HS-5 (cell line): ENCODE measurements at places on chromosomes 7 and 10.

DNA sequence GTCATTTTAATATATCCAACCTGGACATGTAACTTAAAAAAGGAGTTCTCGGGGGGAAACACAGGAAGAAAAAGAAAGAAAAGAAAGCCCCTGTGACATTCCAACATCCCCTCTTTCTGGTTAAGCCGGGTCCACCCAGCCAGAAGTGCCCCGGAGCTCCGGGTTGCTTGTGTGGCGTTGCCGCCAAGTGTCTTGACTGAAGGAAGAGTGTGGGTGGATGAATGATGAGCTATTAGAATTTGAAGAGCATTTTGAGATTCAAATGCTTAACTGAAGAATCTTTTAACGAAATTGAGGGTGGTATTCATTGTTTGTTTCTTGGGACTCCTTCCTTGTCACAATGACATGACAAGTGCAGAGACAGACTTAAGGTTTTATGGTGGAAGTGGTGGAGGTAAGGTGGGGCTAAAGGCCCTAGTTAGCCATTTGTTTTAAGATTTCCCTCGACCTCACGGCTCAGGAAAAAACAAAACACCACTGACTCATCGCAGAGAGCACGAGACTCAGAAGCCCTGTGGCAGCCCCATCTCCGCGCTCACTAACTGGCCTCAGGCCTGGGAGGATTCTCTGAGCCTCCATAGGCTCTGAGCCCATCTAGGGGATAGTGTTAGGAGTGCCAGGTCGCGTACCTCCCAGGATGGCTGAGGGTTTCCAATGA lies 1.8 kb upstream of the GLI3 start:
- DNase-seq: no peak

- no peak for DNase-seq
Measured at GRCh38 chr7:12979181-12979580, 291.7 kb downstream of the ARL4A start.

- DNase-seq: no peak
Measured at GRCh38 chr7:47401611-47402570, 180.0 kb downstream of the TNS3 start.

DNA sequence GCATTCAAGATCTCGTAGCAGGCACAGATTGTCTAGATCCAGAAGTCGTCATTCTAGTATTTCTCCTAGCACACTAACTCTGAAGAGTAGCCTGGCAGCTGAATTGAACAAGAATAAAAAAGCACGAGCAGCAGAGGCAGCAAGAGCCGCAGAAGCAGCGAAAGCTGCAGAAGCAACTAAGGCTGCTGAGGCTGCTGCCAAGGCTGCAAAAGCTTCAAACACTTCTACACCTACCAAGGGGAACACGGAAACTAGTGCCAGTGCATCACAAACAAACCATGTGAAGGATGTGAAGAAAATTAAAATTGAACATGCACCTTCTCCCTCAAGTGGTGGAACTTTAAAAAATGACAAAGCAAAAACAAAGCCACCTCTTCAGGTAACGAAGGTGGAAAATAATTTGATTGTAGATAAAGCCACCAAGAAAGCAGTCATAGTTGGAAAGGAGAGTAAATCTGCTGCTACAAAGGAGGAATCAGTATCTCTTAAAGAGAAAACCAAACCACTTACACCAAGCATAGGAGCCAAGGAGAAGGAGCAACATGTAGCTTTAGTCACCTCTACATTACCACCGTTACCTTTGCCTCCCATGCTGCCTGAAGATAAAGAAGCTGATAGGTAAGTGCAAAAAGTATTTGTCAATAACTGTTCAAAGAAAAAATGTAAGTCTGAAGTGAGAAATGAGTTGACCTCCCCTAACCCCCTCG lies 37.7 kb downstream of the CDK13 start:
- no peak for DNase-seq

- no peak for DNase-seq
Measured at GRCh38 chr7:82384779-82385178, 58.8 kb downstream of the CACNA2D1 start.

DNA sequence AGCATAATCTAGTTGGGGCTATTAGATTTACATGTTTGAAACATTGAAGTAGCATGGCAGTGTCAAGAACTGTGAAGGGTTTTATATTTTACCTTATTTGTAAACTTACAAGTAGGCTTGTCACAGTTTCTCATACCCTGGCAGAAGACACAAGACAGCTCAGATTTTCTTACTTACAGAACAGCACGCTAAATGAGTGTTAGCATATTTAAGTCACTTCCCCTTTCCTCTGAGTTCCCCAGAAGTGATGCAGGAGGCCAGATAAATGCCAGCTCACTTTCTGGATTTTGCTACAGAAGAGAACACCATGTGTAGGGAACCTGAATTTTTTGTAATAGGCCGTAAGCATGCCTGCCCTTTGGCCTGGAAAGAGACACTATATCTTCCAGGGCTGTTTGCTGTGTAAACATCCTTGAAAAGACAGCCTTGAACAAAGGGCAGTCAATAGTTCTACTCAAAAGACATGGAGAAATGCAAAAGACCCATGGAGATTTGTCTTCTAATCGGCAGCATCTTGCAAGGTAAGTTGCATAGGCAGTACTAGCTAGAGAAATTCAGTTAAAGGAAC lies 279.1 kb downstream of the PHF14 start:
- DNase-seq: no peak

DNA sequence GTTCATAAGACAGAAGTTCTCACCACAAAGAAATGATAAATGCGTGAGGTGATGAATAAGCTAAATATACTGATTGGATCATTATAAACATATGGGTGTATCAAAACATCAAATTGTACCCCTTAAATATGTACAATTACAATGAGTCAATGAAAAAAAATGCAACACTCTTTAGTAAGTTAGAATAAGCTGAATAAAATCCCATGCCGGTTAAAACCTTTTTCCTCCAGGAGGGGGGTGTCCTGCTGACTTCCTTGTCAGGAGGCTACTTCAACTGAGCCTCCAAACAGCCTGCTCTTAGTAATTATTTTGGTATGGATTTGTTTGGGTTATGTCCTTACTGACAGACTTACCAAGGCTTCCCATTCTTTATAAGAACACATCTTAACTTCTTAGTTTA lies 649.1 kb downstream of the INHBA start:
- DNase-seq: no peak

GRCh38 chr10:108632144-108632543 lies 1291.2 kb downstream of the XPNPEP1 start:
- DNase-seq: no peak

GRCh38 chr7:92766461-92767003 lies 69.8 kb downstream of the CDK6 start:
- DNase-seq: no peak

GRCh38 chr10:51313773-51314478 lies 239.6 kb downstream of the PRKG1 start:
- no peak for DNase-seq

DNA sequence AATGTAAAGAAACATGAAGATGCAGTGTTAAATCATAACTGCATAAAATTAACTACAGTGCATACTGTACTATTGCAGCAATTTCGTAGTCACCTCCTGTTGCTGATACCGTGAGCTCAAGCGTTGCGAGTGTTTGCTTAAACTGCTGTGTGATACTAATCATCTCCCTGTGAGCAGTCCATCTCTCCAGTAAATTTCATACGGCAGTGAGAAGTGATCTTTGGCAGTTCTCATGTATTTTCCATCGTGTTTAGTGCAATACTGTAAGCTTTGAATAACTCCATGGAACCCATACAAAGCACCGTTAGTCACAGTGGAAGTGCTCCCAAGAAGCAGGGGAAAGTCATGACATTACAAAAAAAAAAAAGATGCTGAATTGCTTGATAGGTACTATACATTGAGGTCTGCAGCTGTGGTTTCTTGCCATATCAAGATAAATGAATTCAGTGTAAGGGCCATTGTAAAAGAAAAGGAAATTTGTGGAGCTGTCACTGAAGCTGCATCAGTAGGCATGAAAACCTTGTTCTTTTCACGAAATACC lies 360.4 kb downstream of the EXOC4 start:
- DNase-seq: no peak

GRCh38 chr10:17009212-17009700 lies 120.4 kb downstream of the CUBN start:
- no peak for DNase-seq

GRCh38 chr10:14751014-14751896 lies 23.4 kb downstream of the FAM107B start:
- no peak for DNase-seq

GRCh38 chr7:77235276-77235675 lies 35.7 kb upstream of the FGL2 start:
- DNase-seq: no peak
